Skin of body (tissue), 3 donors: ENCODE measurements at places on chromosomes 4 and X.

DNA sequence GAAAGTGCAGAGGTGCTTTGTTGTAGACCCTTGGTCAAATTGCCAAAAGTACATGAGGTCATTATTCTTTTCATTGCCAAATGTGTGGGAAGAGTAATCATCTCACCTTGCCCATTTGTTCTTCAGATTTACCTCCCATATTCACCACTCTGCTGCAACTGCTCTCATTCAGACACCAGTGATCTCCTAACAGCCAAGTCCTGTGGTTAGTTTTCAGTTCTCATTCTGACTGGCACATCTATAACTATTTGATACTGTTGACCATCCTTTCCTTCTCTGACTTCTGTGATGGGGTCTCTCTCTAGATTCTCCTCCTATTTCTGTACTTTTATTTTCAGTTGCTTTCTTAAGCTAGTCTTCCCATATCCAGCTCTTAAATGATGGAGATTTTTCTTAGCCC is 39.8 kb downstream of the GRIA3 start:
- no peak for DNase-seq

- DNase-seq: no peak
Observed at GRCh38 chrX:2434270-2435163, 66.3 kb downstream of the DHRSX start.

DNA sequence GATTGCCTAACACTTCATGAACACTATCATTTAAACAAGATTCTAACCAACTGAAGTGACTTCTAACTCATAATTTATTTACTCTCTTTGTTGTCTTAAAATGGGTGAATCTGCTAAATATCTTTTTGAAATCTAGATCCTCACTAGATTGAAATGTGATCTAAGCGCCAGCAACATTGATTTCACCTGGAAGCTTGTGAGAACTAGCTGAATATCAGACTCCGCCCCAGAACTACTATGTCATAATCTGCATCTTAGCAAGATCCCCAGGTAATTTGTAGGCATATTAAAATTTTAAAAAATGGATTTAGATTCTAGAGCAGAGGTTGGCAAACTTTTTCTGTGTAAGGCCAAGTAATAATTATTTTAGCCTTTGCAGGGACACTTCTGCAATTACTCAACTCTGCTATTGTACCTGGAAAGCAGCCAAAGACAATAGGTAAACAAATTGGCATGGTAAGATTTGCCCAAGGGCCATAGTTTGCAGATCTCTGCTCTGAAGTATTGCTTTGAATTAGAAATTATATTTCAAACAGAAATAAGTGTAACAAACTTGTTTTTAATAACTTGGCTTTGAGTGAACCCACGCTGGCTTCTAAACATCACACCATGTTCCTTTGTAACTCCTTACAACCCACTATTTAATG is 121.5 kb downstream of the REELD1 start:
- no peak for DNase-seq

- peak; percentile 1 for DNase-seq
Observed at GRCh38 chrX:110743679-110744340, 51.8 kb downstream of the CHRDL1 start.

DNA sequence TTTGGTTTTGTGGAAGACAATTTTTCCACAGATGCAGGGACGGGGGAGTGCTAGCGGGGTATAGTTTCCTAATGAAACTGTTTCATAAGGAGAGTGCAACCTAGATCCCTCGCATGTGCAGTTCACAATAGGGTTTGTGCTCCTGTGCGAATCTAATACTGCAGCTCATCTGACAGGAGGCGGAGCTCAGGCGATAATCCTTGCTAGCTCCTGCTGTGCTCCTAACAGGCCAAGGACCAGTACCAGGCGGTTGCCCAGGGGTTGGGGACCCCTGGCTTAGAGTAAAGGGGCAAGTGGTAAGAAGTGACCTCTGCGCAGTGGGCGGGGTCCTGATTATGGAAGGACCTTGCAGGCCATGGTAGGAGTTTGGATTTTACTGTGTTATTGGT is 3.8 kb downstream of the SCML1 start:
- no peak for DNase-seq
